ENCODE measurements at places on chromosomes 1 and 21. TPM values are rescaled to one million over a fixed set of nuclear protein-coding genes. Genes with fewer than 3 reads are reported as not detected.

The CDA gene
- total RNA-seq = 3.2 TPM

The DDR2 gene
- total RNA-seq = 40.2 TPM

The AGT gene
- 505 TPM for total RNA-seq

The KRTAP21-1 gene
- not detected for total RNA-seq

DNA sequence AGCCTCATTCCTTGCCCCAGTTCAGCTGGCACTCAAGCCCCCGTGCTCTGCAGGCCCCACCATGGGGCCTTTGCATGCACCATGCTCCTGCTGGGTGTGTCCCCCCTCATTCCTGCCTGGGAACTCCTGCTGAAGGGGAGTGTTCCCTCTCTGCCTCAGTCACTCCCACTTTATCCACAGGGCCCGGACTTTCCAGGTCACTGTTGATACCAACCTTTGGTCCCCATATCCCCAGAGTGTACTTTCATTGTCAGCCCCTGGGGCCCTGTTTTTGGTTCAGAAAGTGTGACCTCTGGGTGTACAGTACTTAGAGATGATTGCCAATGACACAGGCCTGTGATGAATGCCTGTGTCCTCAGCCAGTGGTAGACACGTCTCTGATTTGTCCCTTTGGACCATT lies 2.9 kb downstream of the TTC22 start:
- peak; percentile 40 for DNase-seq

GRCh38 chr1:154290921-154291320 lies 18.5 kb downstream of the HAX1 start:
- no peak for DNase-seq

DNA sequence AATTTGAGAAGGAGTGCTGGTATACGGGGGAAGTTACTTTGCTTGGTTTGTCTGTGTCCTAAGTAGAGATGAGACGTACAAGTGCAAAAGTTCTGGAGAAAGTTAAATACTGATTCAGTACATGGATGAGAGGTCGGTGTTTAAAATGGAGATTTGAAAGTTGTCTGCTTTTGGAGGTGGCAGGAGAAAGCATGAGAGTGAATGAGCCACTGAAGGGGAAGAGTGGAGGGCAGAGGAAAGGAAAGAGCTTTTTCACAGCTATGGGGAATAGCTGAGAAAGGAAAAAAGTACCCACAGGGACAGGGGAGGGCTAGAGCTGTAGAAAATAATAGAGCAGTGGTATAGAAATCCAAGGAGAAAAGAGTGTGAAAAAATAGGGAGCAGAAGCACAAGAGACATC lies 18.1 kb upstream of the CGN start:
- no peak for DNase-seq

GRCh38 chr1:229972600-229973296 lies 94.3 kb upstream of the GALNT2 start:
- DNase-seq = no peak

- peak; percentile 68 for DNase-seq
Measured at GRCh38 chr1:155977690-155978324, 540 bp downstream of the ARHGEF2 start.

DNA sequence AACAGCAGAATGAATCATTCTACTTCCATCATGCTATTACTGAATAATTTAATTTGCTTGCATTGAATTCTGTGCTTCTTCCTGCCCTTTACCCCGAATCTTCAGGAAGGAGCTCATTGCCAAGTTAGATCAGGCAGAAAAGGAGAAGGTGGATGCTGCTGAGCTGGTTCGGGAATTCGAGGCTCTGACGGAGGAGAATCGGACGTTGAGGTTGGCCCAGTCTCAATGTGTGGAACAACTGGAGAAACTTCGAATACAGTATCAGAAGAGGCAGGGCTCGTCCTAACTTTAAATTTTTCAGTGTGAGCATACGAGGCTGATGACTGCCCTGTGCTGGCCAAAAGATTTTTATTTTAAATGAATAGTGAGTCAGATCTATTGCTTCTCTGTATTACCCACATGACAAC lies 44.2 kb downstream of the MAP3K7CL start:
- DNase-seq = no peak

Data from hepatocyte (in vitro differentiated cells).